ENCODE measurements at places on chromosomes 12 and 14.

DNA sequence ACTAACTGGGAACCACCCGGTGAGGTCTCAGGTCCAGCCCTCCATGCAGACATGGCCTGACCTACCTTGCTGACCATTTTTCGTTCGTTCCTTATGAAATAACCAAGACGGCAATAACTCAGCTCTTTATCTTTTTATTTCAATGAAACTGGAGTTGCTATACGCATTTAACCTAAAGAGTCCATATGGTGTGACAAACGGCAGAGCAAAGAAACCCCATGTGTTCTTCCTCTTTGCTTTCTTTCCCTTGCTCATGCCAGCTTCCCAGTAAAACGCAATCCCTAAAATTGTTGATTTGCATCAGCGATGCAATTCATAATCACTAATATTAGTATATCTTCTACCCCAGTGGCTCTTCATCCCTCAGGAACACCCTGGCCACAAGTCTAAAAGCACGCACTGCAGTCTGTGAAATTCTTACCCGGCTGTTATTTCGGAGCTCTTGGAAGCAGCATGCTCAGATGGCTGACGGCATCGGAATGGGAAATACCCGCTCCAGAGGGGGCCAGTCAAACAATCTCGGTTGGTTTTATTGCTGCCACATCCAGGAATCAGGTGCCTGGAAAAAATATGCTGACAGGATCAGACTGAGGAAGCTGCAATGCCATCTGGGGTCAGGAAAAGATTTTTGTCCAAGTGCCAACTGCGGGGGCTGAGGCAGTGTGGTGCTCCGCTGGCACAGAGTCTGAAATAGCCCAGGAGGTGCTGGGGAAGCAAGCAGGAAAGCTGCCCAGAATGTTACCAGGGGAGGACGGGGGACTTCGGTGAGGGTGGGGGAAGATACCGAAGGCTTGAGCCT lies 28.2 kb upstream of the KCNA1 start:
- DNase-seq, result no peak

DNA sequence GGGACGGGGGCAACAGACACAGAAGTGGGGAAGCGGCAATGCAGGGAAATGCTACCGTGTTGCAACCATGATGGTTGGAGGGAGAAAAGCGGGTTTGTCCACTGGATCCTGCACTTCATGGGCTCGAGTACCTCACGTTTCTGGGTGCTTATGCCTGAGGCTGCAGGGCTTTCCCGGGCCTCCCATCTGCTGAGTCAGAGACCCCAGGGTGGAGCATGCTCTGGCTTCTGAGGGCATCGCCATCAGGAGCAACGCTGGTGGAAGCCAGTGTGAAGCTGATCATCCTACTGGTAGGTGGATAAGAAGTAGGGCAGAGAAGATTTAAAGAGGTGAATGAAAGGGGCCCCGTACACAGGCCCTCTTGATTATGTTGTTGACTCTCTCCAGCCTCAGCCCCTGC lies 5.0 kb upstream of the ADGRD1 start:
- no peak for DNase-seq

GRCh38 chr12:33828326-33828725 lies 194.0 kb upstream of the ALG10 start:
- no peak for DNase-seq

- DNase-seq, result no peak
Observed at GRCh38 chr14:72793156-72793939, 100.6 kb downstream of the DPF3 start.

DNA sequence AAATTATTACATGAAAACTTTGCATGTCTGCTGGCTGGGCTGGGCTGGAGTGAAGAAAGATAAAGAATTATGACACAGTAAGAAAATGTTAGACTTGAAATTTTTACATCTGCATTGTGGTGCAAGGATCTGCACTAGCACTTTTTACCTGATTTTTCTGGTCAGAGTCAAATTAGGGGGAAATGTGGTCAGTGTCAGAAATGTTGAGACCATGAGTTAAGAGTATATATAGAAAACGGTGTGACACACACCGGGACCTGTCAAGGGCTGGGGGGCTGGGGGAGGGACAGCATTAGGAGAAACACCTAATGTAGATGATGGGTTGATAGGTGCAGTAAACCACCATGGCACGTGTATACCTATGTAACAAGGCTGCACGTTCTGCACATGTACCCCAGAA lies 90.3 kb downstream of the IGF1 start:
- no peak for DNase-seq

DNA sequence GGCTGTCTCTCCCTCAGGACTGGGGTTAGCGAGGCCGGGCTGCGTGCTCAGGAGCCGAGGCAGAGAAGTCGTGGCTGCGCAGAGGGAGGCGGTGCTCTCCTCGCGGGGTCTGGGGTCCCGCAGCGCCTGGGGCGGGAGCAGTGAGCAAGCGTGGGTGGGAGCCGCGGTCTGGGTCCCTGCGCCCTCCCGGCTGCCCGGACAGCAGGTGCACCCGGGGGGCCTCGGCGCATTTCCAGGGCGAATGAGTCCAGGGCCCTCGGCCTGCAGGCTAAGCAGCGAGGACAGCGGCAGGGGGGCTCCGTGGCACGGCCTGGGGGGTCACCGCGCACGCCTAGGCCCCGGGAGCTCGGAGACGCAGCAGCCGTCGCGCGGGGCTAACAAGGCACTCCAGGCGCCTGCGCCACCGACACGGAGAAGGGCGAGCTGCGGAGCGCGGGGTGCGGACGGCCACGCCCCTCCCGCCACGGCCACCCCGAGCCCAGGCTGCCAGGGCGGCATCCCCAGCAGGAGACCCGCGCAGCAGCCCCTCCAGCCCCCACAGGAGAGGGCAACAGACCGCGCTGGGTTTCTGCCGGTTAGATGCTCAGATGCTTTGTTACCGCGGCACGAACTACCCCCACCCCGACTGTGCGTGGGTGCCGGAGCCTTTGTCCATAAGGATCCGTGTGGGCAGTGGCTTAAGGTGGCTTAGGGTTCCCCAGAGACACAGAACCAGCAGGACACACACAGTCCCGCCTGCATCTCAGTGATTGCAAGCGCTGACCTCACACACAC lies 117.7 kb upstream of the C14orf180 start:
- no peak for DNase-seq

GRCh38 chr14:42428996-42429395 lies 822.3 kb downstream of the LRFN5 start:
- no peak for DNase-seq

DNA sequence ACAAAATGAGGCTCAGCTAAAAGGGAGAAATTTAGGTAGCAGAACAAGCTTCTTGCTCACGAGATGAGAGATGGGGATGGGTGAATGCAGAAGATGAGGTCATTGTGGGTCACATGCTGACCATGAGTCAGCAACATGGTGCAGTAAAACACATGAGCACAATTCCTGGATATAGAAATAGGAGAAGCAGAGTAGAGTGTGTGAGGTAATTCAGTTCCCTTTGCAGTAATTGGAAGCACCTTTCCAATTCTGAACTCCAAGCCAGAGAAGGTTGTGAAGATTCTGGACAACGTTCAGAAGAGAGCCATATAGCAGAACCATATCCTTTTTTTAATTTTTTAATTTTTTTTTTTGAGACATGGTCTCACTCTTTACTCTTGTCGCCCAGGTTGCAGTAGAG lies 62.0 kb upstream of the LMNTD1 start:
- DNase-seq, result no peak

GRCh38 chr12:131441638-131442336 lies 269.1 kb upstream of the SFSWAP start:
- DNase-seq, result no peak

GRCh38 chr14:56199095-56199981 lies 81.1 kb downstream of the PELI2 start:
- no peak for DNase-seq

DNA sequence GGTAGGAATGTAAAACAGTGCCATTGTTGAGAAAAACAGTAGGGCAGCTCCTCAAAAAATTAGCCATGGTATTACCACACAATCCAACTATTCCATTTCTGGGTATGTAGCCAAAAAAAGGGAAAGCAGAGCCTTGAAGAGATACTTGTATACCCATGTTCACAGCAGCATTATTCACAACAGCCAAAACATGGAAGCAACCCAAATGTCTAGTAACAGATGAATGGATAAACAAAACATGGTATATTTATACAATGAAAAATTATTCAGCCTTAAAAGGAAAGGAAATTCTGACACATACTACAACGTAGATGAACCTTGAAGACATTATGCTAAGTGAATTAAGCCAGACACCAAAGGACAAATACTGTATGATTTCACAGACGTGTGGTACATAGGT lies 67.6 kb upstream of the GNG2 start:
- DNase-seq, result no peak

GRCh38 chr14:46499521-46499920 lies 152.1 kb downstream of the RPL10L start:
- DNase-seq, result no peak

- DNase-seq, result peak; percentile 3
Observed at GRCh38 chr14:50943261-50943942, 881 bp downstream of the PYGL start.

DNA sequence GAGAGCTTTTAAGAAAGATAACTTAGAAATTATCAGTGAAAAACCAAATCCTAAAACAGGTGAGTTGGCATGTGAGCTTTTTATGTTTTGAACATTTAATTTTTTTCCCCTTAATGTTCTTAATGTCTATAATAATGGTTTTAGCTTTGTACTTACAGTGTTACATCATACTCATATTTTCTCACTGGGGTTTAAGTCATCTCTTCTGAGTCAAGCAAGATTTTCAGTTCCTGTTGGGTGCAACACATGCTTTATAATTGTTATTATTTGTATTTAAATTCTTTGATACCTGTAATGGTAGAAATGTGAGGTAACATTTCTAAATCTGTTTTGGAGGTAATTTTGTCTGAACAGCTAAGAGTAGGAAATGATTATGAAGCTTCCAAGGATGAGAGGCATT lies 113.0 kb downstream of the PLEKHA5 start:
- no peak for DNase-seq

GRCh38 chr12:125983094-125983783 lies 918.0 kb downstream of the AACS start:
- DNase-seq, result no peak

- DNase-seq, result no peak
Observed at GRCh38 chr12:31801872-31802271, 73.1 kb upstream of the AMN1 start.

DNA sequence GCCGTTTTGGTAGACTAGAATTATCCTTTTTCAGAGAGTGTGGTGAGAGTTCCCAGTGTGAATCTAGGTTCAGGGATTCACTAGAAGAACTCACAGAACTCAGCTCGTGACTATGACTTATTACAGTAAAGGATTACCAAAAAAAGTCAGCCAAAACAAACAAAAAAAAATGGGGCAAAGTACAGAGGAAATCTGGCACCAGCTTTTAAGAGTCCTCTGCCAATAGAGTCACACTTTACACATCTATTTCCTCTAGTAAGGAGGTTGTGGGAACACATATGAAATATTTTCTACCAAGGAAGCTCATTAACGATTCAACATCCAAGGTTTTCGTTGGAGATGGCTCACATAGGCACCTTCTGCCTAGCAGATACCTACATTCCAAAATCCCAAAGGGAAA lies 28.2 kb downstream of the TSPAN19 start:
- no peak for DNase-seq

- peak; percentile 56 for DNase-seq
Observed at GRCh38 chr12:104457746-104458693, 1.3 kb downstream of the CHST11 start.

DNA sequence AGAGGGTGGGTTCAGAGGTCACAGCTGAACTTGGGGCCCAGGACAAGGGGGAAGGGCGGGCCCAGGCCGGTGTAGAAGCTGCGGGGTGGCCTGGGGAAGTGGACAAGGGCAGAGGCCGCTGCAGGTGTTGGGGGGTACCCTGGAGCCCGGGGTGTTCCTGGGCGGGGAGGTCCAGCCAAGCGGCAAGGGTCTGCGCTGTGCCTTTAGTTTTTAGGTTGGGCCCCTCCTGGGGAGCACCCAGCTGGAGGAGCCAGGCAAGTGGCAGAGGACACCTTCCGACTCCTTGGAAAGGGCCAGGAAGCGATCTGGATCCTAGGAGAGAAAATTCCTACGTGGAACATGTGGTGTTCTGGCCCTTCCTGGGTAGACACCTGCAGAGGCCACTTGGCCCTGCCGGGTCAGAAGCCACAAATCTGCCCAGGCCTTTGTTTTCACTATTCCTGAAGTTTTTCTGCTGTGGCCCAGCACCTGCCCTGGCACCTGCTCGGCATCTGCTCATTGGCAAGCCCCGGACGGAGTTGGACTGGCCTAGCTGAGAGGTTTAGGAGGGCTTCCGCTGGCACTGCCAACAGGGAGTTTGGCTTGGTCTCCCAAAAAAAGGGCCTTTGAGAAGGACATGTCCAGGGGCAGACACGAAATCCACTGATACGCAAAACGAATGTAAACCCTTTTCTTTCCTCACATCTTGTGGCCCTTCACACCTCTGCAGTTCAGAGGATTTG lies 61.1 kb downstream of the SMUG1 start:
- no peak for DNase-seq

DNA sequence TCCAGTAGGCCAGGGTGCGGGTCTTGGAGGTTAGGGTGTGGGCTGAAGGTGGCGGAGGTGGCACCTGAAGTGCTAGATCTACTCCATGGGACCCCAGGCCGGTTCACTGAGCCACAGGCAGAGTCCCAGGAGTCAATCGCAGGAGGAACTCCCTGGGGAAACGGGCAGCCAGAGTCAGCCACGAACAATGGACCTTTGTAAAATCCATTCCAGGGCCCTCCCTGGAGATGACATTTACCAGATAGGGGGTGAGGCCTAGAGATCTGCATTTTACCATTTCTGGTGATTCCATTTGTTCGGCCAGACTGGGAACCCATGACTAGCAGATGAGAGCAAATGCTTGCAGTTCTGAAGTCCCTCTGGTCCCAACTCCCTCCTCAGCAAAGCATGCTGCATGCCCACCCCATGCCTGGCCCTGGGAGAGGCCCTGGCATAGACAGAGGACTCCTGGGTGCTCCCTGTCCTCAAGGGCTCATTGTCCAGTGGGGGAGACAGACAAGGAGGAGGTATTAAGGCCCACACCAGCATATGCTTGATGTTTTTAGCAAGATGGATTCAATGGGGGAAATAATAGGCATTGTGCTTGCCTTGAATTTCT lies 115.5 kb downstream of the EML1 start:
- no peak for DNase-seq

DNA sequence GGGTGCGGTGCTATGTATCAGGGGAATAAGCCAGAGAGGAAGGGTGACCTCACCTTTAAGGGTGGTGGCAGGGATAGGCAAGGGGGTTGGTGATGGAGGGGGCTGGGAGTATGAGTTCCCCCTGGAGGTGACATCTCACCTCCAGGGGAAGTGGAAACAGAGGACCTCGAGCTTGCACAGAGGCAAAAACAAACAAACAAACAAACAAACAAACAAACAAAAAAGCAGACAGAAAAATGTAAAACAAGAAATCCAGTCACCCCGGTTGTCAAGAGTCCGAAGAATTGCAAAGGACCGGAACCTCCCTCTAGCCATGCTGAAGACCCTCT lies 112.2 kb upstream of the MYL2 start:
- no peak for DNase-seq

GRCh38 chr14:22409006-22409405 lies 180.0 kb downstream of the DAD1 start:
- no peak for DNase-seq

GRCh38 chr12:115030017-115030416 lies 346.0 kb upstream of the TBX3 start:
- DNase-seq, result no peak

DNA sequence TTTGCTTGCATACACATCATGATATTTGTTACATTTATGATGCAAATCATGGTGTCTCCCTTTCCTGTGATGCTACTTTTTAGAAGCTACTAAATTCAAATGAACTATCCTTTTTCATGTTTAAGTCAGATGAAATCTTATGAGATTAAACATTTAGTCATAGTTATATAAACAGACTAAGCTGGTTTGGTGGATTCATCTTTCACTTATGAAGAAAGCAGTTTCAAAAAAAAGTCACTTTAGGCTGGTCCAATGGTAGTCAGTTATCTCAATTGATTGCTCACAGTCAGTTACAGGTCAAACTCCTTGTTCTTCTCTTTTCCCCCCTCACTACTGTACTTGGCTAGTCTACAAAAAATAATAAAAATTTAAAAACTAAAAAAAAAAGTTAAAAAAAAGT lies 19.7 kb downstream of the SYCP3 start:
- no peak for DNase-seq
